ENCODE measurements at places on chromosomes 1 and 21. TPM values are rescaled to one million over a fixed set of nuclear protein-coding genes. Genes with fewer than 3 reads are reported as not detected.

- H3K27ac ChIP-seq, result peak overlapping the region; percentile 8
- DNase-seq, result no peak
- no peak overlapping the region for H3K4me3 ChIP-seq
- peaks cover 7% of the 10 kb centered on the region for H3K4me1 ChIP-seq
- H3K36me3 ChIP-seq, result no peaks in the 10 kb centered on the region
Observed at GRCh38 chr1:200674838-200675587, 5.3 kb upstream of the DDX59 start.

Gene CD55
- 197 TPM for total RNA-seq

- H3K27ac ChIP-seq, result no peak overlapping the region
- H3K4me3 ChIP-seq, result no peak overlapping the region
- DNase-seq, result no peak
- H3K27me3 ChIP-seq, result no peaks in the 10 kb centered on the region
- H3K36me3 ChIP-seq, result no peaks in the 10 kb centered on the region
Observed at GRCh38 chr1:23908453-23909341, 4.5 kb downstream of the CNR2 start.

Gene TNNI3K
- total RNA-seq, result not detected

- H3K27ac ChIP-seq, result no peak overlapping the region
- H3K4me1 ChIP-seq, result no peaks in the 10 kb centered on the region
- no peak for DNase-seq
Observed at GRCh38 chr1:40621821-40622450, 43.5 kb downstream of the RIMS3 start.

Gene LAMTOR2
- total RNA-seq, result 49.5 TPM

Gene FABP3
- total RNA-seq, result 12.1 TPM

DNA sequence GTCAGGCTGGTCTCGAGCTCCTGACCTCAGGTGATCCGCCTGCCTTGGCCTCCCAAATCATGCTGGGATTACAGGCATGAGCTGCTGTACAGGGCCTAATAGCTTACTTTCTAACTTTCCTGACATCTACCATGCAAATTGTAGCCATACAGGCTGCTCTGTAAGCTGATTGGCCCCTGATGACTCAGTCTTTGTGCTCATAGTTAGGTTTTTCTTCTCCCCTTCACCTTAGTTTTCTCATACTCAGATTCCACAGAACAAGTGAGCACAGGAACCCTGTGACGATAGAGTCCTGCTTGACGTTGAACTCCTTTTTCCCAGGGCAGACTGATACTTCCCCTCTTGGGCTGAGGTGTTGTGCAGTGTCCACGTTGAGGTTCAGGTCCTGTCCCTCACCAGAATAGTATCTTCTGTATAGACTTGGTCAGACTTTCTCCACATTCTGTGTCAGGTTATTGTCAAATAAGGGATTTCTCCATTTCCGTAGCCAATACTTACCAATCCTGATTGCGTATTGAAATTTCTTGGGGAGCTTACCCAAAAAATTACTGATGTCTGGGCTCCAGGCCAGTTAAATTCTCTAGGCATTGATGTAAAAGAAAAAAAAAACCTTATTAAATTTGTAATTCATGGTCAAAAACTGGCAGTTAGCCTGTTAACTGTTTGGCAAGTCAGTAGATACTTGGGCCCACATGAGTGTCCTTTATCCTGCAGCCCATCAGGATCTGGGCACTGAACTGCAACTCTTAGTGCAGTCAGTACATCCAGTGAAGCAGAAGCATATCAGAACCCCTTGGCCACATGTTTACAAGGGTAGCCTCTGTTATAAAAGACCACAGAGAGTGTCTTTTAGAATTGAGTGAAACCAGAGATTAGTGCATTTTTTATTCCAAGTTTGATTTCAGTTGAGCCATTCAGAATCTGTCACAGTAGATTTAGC lies 118.2 kb downstream of the DYRK1A start:
- no peaks in the 10 kb centered on the region for H3K27me3 ChIP-seq
- H3K4me3 ChIP-seq, result no peak overlapping the region
- no peaks in the 10 kb centered on the region for H3K4me1 ChIP-seq
- no peak overlapping the region for H3K27ac ChIP-seq

DNA sequence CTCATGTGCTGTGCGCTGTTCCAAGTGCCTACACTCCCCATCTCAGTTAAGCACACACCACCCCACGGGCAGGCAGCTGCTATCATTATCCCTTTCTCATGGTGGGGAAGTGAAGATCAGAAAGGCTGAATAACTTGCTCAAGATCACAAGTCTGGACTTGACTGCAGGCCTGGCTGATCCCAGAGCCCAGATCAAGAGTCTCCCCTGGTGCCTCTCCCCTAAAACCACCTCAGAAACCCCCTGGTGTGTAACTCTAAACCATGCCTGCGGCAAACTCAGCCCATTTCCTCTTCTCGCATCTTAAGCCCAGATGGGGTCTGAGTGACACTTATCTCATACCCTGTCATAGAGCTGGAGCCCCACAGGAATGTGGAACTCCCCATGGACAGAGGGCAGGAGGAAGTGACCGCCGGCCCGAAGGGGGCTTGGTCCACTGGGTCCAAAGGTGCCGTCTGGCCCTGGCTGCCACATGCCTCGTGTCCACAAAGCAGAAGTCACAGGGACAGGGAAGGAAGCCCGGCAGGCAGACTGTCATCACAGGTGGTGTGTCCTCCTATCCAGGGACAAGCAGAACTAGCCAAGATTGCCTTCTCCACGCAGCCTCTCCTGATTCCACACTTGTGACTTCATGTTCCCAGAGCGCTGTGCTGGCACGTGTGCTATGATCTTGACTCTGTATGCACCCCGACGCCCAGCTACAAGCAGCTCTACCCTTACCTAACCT lies 92.1 kb downstream of the SYF2 start:
- H3K36me3 ChIP-seq, result no peaks in the 10 kb centered on the region
- peak; percentile 10 for DNase-seq
- H3K27me3 ChIP-seq, result no peaks in the 10 kb centered on the region
- H3K4me3 ChIP-seq, result no peak overlapping the region

DNA sequence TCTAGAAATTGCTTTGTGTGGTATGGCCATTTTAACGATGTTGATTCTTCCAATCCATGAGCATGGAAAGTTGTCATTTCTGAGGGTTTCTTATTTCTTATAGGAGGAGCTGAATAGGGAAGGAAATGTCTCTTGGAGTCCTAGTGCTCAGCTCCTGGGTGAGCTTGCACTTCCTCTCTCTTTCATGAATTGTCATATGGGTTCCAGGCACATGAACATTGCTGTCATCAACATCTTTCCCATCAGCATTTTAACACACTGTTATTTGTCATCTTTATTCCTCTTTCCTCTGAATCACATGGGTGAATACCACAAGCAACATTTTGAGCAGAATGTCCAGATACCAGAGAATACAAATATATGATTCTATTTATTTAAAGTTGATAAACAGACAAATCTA lies 23.4 kb downstream of the SLAMF6 start:
- H3K27me3 ChIP-seq, result no peaks in the 10 kb centered on the region
- H3K4me1 ChIP-seq, result no peaks in the 10 kb centered on the region

GRCh38 chr1:158357441-158357840 lies 3.7 kb downstream of the CD1E start:
- H3K27me3 ChIP-seq, result no peaks in the 10 kb centered on the region
- H3K27ac ChIP-seq, result no peak overlapping the region
- no peak for DNase-seq
- H3K36me3 ChIP-seq, result no peaks in the 10 kb centered on the region

Gene LCE2B
- total RNA-seq, result not detected

DNA sequence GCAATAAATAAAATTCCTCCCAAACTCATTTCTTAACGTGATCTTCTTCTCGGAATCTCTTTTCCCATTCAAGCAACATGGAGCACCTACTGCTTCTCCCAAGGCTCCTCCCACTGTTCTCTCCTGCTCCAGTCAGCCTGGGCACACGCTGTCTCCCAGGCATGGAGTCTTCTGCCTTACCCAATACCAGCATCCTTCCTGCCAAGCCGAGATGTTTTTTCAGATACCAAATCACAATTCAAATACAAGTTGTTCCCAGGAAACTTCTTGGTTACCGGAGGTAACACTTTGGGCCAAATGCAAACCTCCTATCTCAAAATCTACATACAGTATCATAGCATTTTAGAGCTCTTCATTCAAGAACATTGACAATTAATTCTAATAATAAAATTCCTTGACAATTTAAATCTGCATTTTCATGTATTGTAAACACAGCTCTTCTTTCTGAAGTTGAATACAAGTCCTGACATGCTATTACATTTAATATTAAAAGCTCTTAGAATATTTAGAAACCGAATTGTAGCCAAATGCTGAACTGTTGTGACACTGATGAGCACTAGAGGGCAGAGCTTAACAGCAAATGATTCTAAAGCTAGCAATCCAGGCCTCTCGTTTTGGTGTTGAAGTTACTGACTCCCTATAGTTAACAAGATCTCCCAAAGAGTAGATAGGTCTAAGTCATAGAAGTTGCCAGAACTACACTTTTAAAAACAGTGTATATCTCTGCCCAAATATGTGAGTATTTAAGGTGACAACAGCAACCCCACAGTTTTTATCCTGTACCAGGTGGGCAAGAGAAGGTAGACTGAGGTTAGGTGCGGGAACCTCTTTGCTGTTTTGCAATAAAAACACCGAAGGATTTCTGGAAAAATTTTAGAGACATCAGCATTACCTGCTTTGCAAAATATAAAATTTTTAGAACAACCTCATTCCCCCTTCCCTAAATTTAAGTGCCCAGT lies 52.3 kb downstream of the BCAR3 start:
- H3K4me1 ChIP-seq, result no peaks in the 10 kb centered on the region
- DNase-seq, result peak; percentile 40
- no peak overlapping the region for H3K4me3 ChIP-seq
- H3K27ac ChIP-seq, result no peak overlapping the region
- no peaks in the 10 kb centered on the region for H3K36me3 ChIP-seq

GRCh38 chr1:165467706-165468105 lies 22.8 kb upstream of the RXRG start:
- H3K4me3 ChIP-seq, result no peak overlapping the region
- H3K27ac ChIP-seq, result no peak overlapping the region
- H3K36me3 ChIP-seq, result no peaks in the 10 kb centered on the region
- H3K27me3 ChIP-seq, result no peaks in the 10 kb centered on the region
- no peaks in the 10 kb centered on the region for H3K4me1 ChIP-seq
- DNase-seq, result no peak

Gene CD48
- total RNA-seq, result not detected

- H3K27me3 ChIP-seq, result no peaks in the 10 kb centered on the region
- H3K4me1 ChIP-seq, result peaks cover 15% of the 10 kb centered on the region
- no peak for DNase-seq
- H3K36me3 ChIP-seq, result no peaks in the 10 kb centered on the region
Observed at GRCh38 chr1:55478742-55479141, 263.6 kb upstream of the USP24 start.

- DNase-seq, result peak; percentile 45
- no peaks in the 10 kb centered on the region for H3K4me1 ChIP-seq
- no peaks in the 10 kb centered on the region for H3K36me3 ChIP-seq
- no peaks in the 10 kb centered on the region for H3K27me3 ChIP-seq
Observed at GRCh38 chr1:38586993-38587646, 272.5 kb downstream of the RRAGC start.

GRCh38 chr1:206082831-206083695 lies 30.1 kb downstream of the RHEX start:
- H3K4me3 ChIP-seq, result no peak overlapping the region
- no peaks in the 10 kb centered on the region for H3K36me3 ChIP-seq
- no peaks in the 10 kb centered on the region for H3K27me3 ChIP-seq
- no peaks in the 10 kb centered on the region for H3K4me1 ChIP-seq

Gene OR2T10
- not detected for total RNA-seq

DNA sequence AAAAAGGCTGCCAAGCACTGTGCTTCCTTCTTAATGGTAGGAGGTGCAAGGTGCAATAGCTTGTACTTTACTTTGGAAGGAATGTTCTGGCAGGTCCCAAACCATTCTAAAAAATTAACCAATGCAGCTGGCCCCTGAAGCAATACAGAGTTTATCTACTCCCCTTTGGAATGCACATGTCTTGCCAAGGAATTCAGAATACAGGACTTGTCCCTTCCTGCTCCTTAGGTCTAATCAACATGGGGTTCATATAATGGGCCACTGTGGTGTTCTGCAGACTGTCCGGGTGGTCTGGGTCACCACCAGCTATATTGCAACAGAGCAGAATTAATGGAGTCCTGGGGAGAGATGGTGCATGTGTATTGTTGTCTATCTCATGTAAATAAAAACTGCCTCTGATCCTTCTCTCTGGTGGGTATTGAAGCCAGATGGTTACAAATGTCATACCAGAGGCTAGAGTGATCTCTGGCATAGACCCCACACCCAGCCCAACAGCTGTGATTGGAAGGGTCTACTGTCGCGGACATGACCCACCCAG lies 112.8 kb downstream of the RIPK4 start:
- peaks cover 21% of the 10 kb centered on the region for H3K4me1 ChIP-seq
- no peaks in the 10 kb centered on the region for H3K36me3 ChIP-seq
- no peaks in the 10 kb centered on the region for H3K27me3 ChIP-seq
- no peak overlapping the region for H3K4me3 ChIP-seq

DNA sequence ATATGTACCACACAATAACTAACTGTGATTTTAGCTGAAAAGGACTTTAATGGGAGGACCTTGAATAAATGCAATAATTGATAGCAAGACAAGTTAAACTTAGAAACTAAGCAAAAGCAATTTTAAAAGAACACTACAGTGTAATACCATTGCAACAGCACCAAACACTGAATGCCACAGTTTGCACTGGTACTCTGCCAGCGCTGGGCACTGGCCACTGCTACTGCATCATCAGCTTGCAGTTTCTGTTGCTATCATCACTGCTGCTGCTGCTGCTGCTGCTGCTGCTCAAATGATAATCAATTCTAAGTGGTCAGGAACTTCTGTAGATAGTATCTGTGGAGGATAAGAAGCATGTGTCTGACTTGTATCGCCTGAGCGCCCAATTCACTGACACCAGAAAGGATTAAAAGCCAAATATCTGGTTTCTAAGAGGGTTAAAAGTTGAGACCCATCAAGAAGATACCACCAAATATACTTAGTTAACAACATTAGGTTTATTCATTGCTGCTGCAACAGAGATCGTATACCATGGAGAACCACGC lies 306.9 kb downstream of the LRRC40 start:
- no peaks in the 10 kb centered on the region for H3K4me1 ChIP-seq
- no peak for DNase-seq
- no peak overlapping the region for H3K4me3 ChIP-seq
- no peaks in the 10 kb centered on the region for H3K36me3 ChIP-seq
- H3K27ac ChIP-seq, result no peak overlapping the region

Gene MMP23B
- 6.0 TPM for total RNA-seq

DNA sequence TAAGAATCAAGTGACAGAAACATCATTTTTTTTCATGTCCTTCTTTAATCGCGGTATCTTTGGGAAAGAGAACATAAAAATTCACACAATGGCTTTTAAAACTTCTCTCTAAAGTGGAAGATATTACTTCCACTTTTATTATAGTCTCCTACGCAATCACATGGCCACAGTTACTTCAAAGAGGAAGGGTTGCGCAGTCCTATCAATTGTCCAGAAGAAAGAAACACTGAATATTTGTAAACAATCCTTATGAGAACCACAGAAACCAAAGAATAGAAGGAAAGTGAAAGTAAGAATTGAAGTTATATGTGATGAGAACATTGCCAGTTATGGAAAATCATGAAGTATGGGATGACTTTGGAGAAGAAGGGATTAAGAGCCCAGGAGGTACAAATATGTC lies 32.6 kb downstream of the CFH start:
- no peaks in the 10 kb centered on the region for H3K36me3 ChIP-seq
- H3K27ac ChIP-seq, result no peak overlapping the region
- no peaks in the 10 kb centered on the region for H3K4me1 ChIP-seq
- H3K4me3 ChIP-seq, result no peak overlapping the region
- H3K27me3 ChIP-seq, result no peaks in the 10 kb centered on the region
- no peak for DNase-seq

Gene SLC35D1
- 7.1 TPM for total RNA-seq
